ENCODE measurements at places on chromosomes 1 and 21.
A peak's percentile ranks its signal among the peaks of the same experiment; 100 is the strongest.

DNA sequence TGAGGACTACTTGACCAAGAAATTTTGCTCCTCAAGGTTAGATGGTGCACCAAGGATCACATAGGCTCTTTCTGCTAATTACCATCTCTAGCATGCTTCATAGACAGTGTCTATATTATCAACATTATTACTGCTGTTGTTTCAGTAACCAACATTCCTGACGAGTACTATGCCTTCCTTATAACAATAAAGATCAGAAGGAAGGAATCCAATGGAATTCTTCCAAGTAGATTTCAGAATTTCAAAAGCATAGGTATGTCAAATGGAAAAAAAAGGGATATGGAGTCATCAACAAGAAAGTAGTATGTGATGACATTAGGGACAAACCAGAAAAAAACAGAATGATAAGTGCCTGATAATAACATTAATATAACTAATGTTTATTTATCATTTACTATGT lies 39.6 kb upstream of the LPGAT1 start:
- DNase-seq, result no peak

DNA sequence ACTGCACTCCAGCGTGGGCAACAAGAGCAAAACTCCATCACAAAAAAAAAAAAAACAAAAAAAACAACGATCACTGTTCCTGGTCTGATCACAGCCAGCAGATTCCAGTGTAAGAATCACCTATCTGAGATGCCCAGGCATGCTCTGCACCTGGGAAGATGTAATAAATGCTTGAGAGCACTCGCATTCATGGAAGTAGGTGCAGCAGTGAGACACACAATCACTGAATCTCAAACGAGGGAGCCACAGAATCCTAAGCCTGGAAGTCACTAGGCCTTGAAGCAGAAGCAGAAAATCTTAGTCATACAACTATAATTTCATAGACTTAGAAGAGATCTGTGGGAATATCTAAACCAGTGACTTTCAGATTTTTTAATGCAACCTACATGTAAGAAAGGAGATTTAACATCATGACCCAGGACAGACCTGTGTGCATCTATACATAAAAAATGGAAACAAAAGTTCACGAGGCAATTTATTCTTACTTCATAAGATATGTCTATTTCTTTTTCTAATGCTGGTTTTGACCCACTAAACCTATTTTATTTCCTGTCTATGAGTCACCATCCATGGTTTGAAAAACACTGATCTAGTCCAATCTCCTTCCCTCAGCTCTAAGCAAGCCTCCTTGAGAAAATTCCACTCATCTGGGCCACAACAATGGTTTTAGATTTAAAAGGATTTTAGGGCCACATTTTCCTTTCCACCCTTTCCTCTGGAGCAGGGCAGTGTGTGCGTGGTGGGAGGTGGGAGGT lies 30.4 kb downstream of the RIMS3 start:
- no peak for DNase-seq

- no peak for DNase-seq
These were observed 19.0 kb downstream of the DPH5 start for GRCh38 chr1:101006553-101006952.

DNA sequence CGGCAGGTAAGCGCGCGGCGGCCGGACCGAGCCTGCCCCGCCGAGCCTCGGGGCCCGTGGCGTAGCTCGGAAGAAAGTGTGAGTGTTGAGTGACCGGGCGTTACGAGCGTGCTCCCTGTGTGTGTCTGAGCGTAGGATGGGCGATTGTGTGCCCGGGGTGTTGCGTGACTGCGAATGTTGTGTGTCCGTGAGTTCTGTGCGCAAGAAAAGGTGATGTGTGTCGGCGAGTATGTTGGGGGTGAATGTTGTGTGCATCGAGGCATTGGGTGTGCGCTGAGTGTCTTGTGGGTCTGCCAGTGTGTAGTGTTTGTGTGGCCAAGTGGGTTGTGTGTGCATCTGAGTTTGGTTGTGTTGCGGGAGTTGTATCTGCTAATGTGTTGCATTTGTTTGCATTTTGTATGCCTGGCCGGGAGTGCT lies 398 bp downstream of the PTPRU start:
- peak; percentile 20 for DNase-seq

DNA sequence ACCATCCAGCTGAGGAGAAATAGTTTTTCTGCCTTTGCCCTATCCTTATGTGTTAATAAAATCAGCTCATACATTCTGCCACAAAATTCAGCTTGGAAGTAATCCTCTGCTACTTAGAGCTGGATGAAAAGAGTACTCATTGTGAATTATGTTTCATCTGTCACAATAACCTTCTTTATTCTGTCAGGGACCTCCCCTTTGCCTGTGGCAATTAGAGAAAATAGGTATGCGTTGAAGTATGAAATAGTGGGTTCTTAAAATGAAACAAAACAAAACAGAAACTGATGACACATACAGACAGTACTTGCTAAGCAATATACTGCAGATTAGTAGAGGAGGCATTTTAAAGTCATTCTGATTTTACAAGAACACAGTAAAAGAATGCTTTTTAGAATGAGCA lies 578.5 kb downstream of the USP25 start:
- no peak for DNase-seq

DNA sequence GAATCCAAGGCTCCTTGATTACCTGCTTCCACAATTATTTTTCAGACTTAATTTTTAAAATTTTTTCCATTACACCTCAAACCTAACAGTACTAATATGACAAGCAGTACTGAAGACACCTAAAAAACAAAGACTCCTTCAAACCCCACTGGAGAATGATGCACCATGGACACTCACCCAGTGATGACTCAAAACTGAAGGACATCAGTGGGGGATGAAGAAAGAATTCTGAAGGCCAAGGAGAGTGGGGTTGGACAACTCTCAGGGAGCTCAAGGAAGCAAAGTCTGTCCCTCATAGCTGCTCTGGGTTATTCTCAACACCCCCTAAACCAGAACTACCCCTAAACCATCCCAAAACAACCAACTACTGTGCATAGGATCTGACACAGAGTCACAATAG lies 2.4 kb upstream of the ARHGAP29 start:
- DNase-seq, result no peak

DNA sequence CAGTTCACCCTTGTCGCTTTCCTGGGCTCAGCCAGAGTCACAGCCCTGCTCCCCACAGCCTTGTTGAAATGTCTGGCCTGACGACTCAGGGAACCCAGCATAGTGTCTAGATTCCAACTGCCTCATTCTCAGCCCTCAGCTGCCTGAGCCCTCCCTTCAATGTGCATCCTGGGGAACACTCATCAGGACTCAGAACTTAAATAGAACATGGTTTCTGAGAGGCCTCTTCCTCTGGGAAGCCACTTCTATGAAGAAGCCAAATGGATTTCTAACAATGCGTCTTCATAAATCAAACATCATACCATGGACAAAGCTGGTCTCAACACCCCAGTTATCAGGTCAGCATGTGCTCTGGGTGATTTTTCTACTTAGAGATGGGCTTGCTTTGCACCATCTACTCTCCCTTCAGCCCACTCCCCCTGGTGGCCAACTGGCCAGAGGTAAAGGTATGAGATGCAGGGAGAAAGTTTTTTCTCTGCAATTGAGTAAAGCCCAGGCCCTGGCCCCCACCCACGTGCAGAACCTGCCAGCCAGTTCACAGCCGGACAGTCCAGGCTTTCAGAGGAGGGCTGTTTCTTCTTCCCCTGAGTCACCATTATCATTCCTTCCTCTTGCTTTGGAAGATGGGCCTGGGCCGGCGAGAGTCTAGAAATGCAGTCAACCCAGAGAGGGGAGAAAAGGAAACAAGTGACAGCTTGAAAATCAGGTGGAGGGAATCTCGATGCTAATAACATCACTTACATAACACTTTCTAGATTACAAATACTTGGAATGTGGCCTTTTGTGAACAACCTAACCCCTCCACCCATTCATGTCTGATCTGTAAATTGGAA lies 32.1 kb downstream of the CD244 start:
- DNase-seq, result peak; percentile 81

GRCh38 chr21:34595457-34595856 lies 19.5 kb downstream of the RCAN1 start:
- DNase-seq, result no peak

DNA sequence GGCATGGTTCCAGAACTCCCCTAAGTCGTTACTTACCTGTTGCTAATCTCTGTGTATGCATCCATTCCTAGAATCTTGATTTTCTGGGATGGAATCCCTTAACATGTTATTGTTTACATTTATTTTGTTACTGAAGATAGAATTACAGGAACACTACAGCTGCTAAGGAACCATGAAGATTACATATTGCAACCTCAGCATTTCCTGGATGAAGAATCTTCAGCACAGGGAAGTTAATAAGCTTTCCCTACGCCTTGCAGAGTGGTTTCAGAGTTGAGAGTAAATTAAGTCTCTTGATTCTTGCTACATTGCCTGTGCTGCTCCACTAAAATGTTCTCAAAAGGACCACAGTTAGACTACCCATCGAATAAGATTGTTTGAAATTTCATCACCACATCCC lies 31.4 kb upstream of the GBP6 start:
- DNase-seq, result no peak

- DNase-seq, result no peak
These were observed 240.5 kb upstream of the MAP1LC3C start for GRCh38 chr1:242239398-242239797.

DNA sequence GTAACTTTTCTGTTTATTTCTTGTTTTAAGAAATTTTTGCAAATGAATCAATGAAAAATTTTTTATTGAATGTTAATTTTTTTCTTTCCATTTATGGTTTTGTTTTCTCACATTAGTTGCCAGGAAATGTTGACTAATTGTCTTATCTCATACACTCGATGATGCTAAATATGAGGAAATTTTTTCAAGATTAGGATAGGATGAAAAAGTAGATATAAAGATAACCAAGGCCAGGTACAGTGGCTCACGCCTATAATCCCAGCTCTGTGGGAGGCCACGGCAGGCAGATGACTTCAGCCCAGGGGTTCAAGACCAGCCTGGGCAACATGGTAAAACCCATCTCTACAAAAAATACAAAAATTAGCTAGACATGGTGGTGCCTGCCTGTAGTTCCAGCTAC lies 12.6 kb downstream of the LAX1 start:
- DNase-seq, result no peak

DNA sequence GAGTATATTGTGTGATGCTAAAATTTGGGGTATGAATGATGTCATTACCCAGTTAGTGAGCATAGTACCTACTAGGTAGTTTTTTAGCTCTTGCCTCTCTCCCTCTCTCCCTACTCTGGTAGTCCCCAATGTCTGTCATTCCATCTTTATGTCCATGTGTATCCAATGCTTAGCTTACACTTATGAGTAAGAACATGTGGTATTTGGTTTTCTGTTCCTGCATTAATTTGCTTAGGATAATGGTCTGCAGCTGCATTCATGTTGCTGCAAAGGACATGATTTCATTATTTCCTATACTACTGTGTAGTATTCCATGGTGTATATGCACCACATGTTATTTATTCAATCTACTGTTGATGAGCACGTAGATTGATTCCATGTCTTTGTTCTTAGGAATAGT lies 54.4 kb upstream of the NEGR1 start:
- DNase-seq, result no peak

- DNase-seq, result peak; percentile 36
These were observed 7.3 kb downstream of the SYTL1 start for GRCh38 chr1:27348861-27349783.

DNA sequence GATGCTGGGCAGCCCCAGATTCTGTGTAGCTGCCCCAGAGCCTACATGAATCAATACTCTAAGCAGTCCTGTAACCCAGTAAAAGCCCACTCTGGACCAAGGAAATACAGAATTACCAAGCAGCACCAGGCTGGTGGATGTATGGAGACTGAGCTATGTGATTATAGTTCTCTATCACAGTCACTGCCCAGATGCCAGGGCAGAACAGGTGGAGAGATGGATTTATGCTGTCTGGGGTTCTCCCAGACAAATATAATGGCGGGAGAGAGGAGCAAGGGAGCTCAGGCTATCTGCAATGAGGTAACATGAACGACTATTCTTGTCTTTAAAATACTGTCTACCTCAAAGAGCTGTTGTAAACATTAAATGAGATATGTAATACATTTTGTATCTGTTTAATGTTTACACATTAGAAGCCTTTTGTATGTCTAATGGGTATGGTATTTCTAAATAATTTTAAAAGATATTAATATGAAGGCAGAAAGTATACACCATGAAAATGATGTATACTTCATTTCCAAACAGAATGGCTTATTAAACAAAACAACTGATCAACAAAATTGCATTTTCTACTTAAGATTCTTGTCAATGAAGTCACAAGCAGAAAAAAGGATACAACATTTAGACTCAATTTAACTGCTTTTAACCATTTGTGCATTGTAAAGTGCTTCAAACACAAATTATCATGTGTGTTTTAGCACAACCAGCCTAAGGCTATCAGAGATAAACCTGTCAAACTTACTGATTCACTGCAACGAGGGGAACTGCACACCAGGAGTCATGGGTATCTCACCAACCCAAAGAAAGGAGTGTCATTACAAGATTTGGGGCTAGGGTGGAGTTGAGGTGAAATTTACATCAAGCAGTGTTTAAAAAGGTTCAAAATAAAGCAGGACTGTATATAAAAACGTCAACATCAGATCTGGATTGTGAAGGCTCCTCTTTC lies 3.0 kb downstream of the SDE2 start:
- DNase-seq, result no peak

- no peak for DNase-seq
These were observed 256.0 kb upstream of the LYPLAL1 start for GRCh38 chr1:218917656-218918055.

GRCh38 chr1:178019622-178020021 lies 49.8 kb upstream of the SEC16B start:
- DNase-seq, result no peak

DNA sequence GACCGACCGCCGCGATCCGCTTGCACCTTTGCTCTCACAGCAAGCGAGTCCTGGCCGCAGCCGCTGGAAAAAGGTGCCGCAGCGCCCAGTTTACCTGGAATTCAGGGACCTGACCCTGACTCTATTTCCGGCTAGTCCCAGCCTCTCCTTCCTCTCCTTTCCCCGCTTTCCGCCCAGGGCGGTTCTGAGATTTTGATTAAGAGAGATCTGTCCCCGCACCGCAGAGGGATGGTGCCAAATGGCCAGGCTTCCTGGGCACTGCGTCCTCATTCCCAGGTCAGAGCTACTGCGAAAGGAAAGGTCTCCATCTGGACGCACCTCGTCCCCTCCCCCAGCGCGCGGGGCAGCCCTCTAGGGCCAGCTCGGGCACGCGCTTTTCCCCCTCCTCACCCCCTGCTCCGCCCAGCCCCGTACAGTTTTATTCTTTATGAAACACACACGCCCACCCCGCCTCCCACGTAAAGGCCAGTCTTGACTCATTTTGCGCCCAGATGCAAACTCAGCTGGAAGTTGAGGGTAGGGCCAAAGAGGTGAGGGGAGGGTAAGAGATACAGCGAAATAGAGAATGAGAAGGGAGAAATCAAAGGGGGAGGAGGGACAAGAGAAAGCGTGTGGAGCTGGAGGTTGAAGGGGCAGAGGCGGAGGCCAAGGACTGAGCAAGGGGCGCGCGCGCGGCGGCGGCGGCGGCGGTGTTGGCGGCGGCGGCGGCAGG lies 411.8 kb upstream of the ESRRG start:
- no peak for DNase-seq

GRCh38 chr1:175630076-175630475 lies 113.3 kb downstream of the TNR start:
- DNase-seq, result no peak

GRCh38 chr21:32732544-32732943 lies 4.7 kb upstream of the SYNJ1 start:
- no peak for DNase-seq
